ENCODE measurements at places on chromosomes 2 and 18. TPM values are rescaled to one million over a fixed set of nuclear protein-coding genes. Genes with fewer than 3 reads are reported as not detected.

The MROH2A gene
- 0.16 TPM for total RNA-seq

The AGXT gene
- total RNA-seq: 0.16 TPM

DNA sequence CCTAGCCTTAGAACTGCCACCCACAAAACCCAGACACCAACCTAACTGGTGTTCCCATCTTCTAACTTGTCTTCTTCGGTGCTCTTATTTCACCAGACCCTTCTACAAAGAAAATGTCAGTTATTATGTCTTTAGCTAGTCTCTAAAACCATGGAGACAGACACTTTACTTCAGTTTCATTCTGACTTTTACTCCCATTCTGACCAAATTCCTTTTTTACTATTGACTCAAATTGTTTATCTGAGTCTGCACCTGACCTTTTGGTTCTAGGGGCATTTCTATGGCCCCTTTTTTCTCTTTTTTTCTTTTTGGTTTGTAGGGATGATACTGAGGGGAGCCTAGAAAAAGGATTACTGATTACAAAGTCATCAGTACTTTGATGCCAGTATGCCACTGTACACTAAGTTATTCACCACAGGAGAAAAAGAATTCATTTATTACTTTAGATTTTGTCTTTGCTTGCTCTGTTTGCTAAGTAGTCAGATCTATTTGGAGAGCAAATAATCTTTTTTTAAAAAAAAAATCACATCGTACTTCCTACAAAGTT lies 6.8 kb upstream of the SLC1A4 start:
- H3K4me3 ChIP-seq: no peak overlapping the region
- peaks cover 16% of the 10 kb centered on the region for H3K27me3 ChIP-seq
- H3K4me1 ChIP-seq: peaks cover 5% of the 10 kb centered on the region
- no peak for DNase-seq

DNA sequence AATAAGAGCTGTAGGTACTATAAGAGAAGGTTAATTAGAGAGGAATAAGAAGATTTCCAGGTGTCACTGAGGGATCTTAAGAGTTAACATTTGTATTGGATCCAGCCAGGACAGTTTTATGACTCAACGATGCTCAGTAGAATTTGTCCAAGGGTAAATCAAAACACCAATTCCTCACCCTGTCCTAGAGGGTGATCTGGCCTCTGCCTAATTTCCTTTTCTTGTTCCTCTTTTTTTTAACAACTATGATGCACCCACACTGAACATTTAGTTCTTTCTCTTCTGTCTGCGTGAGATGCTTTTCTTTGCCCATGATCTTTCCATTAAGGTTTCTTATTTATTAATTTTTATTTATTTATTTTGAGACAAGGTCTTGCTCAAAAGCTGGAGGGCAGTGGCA lies 92.0 kb downstream of the PMS1 start:
- DNase-seq: no peak
- H3K27ac ChIP-seq: no peak overlapping the region
- H3K36me3 ChIP-seq: peaks cover 38% of the 10 kb centered on the region
- peaks cover 10% of the 10 kb centered on the region for H3K4me1 ChIP-seq
- H3K4me3 ChIP-seq: no peak overlapping the region
- no peaks in the 10 kb centered on the region for H3K27me3 ChIP-seq

GRCh38 chr2:156537141-156537540 lies 101.0 kb downstream of the GPD2 start:
- DNase-seq: no peak
- no peak overlapping the region for H3K27ac ChIP-seq
- H3K4me1 ChIP-seq: peaks cover 18% of the 10 kb centered on the region
- H3K27me3 ChIP-seq: no peaks in the 10 kb centered on the region
- H3K4me3 ChIP-seq: no peak overlapping the region

GRCh38 chr2:102788885-102789260 lies 27.0 kb downstream of the TMEM182 start:
- H3K36me3 ChIP-seq: peaks cover 14% of the 10 kb centered on the region
- H3K4me1 ChIP-seq: peaks cover 37% of the 10 kb centered on the region
- H3K27me3 ChIP-seq: no peaks in the 10 kb centered on the region
- no peak for DNase-seq
- no peak overlapping the region for H3K4me3 ChIP-seq
- no peak overlapping the region for H3K27ac ChIP-seq
